ENCODE measurements at places on chromosomes 7 and 10.

- DNase-seq, result no peak
Measured at GRCh38 chr7:78450706-78451105, 652.1 kb downstream of the PHTF2 start.

DNA sequence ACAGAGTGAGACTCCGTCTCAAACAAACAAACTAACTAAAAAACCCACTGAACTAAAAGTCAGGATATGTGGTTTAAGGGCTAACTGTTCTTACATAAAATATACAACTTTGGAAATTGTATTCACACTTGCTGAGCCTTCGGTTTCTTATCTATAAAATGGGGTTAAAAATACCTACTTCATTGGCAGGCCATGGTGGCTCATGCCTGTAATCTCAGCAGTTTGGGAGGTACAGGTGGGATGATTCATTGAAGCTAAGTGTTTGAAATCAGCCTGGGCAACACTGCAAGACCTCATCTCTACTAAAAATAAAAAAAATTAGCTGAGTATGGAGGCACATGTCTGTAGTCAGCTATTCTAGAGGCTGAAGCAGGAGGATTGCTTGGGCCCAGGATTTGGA, 115.4 kb upstream of the KLF6 start:
- DNase-seq, result no peak

DNA sequence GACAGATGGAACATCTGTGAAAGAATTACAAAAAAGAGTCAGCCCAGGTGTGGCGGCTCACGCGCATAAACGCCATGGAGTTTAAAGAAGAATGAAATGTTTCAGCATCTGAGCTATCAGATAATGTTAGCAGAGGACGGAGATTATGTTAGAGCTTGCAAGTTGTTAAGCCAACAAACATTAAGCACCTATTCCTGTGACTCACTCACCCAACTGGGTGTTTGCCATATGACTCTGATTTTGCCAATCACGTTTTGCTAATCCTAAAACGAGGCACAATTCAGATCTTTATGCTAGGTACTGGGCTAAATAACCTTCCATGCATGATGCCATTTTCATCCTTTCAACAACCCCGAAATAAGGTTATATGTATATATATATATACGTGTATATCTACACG, 29.0 kb upstream of the CCNY start:
- no peak for DNase-seq

DNA sequence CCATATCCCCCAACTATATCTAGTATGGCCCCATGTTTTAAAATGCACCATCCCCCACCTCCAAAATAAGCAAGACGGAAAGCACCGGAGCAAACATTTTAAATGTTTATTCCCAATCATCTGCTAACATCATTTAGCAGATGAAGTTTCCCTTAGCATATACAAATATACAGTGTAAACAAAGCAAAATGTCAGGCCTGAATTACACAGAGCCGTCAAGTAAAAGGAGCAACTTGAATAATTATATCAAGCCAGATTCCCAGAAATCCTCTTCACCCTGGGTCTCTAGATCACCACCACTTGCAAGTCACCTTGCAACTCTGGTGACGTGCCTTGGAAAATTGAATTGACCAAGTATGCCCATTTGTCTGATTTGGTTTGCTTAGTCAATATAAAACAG, 91.6 kb upstream of the COL1A2 start:
- no peak for DNase-seq

- no peak for DNase-seq
Measured at GRCh38 chr7:17988858-17989257, 38.8 kb downstream of the PRPS1L1 start.

- no peak for DNase-seq
Measured at GRCh38 chr10:29174389-29174788, 114.5 kb upstream of the LYZL1 start.

DNA sequence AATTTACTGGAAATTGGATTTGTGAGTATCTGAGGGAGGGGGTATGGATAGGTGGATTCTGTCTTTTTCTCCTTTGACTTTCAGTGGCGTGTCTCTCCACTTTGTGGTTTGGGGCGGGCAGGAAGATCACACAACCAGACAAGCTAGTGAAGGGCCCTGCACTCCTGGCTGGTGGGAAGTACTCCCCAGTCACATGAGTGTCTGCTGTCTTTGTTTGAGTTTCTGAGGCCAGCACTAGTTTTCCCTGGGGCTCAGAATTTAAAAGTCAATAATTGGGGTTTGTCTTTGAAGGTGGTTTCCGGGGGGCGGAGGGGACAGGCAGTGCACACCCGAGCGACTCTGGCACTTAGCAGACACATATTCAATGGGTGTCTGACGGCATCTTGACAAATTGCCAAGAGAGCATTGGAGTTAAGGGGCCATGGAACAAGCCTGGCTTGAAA, 120.1 kb downstream of the WDFY4 start:
- DNase-seq, result peak; percentile 47

- DNase-seq, result peak; percentile 55
Measured at GRCh38 chr7:95867309-95867708, 95.0 kb downstream of the DYNC1I1 start.

- no peak for DNase-seq
Measured at GRCh38 chr7:17436126-17436525, 137.7 kb downstream of the AHR start.

GRCh38 chr10:104931612-104932134, 290.6 kb downstream of the SORCS3 start:
- no peak for DNase-seq

DNA sequence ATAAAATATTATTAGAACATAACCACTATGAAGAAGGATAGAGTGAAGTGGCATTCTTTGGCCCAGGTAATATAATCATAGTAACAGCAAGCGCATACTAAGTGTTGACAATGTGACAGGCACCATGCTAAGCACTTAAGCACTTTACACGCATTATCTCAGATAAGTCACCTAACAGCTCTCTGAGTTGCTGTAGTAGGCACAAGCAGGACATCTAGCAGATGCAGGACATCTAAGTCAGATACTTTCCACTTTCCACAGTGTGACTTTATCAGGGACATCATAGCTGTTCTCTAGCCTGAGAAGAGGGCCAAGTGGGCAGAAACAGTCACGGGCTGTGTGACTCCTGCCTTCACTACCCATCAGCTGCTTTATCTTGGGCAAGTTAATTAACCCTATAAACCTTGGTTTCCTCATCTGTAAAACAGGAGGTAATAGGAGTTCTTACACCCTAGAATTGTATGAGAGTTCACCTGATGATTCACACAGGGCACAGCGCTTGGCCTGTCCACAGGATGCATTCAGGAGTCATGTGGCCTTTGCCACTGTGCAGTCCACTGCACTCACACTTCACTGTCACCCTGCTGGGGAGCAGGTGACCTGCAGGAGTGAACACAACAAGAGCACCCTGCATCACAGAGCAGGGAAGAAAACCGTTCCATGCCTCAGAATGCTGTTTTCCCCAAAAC, 12.5 kb downstream of the LIPA start:
- no peak for DNase-seq

DNA sequence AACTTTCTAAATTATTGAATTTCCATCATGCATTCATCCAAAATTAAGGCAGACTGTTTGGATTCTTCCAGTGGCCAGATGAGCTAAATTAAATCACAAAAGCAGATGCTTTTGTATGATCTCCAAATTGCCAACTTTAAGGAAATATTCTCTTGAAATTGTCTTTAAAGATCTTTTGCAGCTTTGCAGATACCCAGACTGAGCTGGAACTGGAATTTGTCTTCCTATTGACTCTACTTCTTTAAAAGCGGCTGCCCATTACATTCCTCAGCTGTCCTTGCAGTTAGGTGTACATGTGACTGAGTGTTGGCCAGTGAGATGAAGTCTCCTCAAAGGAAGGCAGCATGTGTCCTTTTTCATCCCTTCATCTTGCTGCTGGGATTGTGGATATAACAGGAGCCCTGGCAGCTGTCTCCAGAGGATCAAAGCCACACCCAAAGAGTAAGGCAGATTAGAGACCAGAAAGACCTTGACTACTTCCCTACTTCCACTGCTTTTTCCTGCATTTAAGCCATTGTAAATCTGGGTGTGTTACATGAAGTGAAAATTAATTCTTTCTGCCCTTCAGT, 8.2 kb upstream of the CFAP69 start:
- no peak for DNase-seq

Measured in NCI-H345 (cell line).